ENCODE measurements at places on chromosomes 6 and 20.
A peak's percentile ranks its signal among the peaks of the same experiment; 100 is the strongest.

GRCh38 chr6:154229786-154230185 is 126.8 kb downstream of the IPCEF1 start:
- DNase-seq, result no peak

DNA sequence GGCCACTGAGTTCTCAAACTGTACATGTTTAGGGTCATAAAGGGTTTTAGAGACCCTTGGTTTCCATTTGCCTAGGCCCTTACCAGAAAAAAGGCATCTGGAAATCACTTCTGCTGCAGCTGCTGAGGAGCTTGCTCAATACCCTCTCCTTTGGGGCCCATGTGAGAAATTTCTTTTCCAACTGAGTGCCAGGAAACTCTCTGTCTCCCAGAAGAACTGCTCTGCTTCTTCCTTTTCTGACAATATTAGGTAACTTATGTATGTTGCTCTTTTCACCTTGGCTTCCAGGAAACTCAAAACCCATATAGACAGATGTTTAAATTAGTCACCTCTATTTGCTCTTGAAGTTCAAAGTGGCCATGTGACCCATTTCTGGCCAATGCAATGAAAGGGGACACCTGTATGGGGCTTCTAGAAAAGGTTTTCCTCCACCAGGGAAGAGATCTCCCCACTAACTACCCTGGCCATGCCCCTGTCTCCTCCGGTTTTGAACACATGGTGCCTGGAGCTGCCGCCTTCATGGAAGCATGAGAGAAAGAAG is 121.6 kb downstream of the PREX1 start:
- no peak for DNase-seq

DNA sequence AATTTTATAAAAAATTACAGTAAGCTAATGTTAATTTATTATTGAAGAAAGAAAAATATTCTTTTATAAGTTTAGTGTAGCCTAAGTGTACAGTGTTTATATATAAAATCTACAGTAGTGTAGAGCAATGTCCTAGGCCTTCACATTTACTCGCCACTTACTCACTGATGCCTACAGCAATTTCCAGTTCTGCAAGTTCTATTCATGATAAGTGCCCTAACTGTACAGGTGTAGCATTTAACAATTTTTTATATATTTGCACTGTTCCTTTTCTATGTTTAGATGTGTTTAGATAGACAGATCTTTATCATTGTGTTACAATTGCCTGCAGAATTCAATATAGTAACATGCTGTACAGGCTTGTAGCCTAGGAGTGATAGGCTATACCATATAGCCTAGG is 80.1 kb upstream of the HDAC2 start:
- DNase-seq, result no peak

DNA sequence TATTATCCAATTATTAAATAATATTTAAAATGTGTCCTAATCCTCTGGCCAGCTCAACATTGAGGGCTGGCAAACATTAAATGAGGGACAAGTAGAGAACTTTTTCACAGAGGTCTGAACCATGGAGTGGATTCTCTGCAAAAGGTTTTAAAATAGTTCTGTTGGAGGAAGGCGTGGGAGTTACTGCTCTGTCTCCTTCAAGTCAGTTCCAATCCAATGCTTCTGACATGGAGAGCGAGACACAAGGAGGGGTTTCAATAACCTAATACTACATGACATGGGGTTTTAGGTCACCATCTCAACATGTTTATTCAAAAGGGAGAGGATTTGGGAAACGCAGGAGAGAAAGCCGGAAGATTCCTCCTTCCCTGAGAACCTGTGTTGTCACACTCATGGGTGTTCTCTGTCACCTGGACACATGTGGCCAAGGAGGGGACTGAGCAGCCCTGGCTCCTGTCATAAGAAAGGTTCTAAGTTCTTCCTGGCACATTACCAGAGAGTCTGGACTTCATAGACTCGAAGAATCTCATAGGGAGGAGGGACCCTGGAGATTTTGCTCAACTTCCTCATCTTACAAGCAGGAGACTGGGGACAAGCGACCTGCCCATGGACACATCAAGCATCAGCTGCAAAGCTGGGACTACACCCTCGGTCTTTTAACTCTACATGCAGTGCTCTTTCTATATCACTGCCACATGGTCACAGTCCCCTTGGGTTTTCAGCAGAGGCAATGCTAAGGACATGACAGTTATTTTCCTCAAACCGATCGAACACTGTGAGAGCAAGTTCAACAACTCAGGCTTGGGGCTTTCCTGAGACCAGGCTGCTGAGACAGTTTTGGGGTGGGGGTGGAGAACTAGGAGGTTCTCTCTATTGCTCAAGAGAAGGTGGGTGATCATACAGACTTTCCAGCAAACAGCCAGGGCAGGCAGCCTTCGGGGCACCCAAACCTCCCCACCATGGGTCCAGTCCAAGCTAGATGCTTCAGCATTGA is 38.6 kb downstream of the PRDM1 start:
- no peak for DNase-seq

DNA sequence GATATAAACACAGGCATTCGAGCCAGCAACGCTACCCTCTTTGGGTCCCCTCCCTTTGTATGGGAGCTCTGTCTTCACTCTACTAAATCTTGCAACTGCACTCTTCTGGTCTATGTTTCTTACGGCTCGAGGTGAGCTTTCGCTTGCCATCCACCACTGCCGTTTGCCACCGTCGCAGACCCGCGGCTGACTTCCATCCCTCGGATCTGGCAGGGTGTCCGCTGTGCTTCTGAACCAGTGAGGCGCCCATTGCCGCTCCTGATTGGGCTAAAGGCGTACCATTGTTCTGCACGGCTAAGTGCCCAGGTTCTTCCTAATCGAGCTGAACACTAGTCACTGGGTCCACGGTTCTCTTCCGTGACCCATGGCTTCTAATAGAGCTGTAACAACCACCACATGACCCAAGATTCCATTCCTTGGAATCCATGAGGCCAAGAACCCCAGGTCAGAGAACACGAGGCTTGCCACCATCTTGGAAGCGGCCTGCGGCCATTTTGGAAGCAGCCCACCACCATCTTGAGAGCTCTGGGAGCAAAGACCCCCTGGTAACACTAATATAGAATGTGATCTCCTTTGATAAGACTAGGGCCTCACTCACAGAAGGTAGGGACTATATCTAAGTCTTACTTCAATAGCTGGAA is 973 bp downstream of the UBD start:
- no peak for DNase-seq

DNA sequence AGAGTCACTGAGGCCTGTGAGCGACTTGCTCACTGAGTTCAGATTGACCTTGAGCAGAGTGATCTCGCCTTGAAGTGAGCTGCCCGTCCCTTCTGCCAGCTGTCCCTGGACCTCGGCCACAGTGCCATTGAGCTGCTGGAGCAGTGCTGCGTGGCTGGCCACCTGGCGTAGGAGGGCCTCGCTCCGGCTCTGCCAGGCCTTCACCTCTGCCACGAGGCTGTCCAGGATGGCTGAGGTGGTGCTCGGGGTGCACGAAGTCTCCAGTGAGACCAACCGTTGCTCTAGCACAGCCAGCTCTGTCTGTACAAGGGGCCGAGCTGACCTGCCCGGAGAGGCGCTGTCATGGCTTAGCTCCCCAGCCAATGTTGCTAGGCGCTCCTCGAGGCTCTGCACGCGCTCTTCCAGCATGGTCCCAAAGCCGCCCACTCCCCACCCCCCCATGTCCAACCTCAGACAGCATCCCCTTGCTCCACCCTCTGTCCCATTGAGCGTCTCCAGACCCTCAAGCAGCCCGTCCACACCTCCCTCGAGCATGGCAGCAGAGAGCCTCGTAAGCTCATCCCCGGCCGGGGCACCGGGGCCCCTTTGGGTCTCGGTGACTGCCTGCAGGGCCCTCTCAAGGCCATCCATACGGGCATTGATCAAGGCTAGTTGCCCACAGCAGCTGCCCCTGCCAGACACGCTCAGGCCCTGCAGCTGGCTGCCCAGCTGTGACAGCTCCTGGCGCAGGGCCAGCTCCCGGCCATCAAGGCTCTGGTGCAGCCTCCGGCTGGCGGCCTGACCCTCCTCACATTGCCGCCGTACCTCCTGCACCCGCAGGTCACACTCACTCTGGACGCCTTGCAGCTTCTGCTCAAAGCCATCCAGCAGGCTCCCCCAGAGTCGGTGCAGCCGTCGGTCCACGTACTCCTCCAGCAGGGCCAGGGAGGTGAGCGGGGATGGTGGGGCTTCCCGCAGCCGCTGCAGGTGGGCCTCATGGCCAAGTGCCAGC is 4.6 kb downstream of the EMILIN3 start:
- no peak for DNase-seq

DNA sequence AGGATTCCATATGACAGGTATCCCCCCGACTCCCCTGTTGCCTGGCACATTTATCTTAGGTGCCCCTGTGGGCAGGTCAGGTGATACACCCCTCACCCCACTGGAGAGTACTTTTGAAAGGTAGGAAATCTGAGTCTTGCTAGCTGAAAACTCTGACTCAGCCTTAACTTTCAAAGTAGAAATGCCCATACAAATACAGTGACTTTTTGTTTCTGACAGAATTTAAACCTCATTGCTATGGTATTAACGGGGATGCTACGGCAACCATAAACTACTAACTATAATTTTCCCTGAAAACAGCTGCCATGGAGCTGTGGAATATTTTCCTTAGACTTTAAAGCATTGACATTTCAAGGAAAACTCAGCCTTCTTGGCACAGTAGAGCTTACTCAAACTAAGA is 536.0 kb downstream of the RFPL4B start:
- DNase-seq, result no peak

- DNase-seq, result no peak
Measured at GRCh38 chr6:111971181-111971841, 82.6 kb upstream of the CCN6 start.

GRCh38 chr6:159446340-159446739 is 246.7 kb downstream of the SOD2 start:
- DNase-seq, result no peak

DNA sequence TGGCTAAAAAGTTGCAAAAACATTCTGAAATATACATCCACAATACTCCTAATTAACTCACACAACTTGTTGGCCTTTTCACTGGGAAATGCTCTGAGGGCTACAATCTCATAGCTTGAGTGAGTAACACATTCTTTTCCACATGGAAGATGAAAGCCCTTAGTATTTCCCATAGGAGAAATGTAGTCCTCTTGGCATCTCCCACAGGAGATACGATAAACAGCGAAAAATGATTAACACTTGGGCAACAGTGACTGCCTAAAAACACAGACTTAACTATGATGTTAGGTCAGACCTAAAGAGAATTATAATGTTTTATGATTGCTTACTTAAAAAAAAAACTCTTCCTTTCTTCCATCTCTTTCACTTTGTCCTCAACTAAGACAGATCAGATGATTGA is 9.0 kb downstream of the MYLK4 start:
- no peak for DNase-seq

DNA sequence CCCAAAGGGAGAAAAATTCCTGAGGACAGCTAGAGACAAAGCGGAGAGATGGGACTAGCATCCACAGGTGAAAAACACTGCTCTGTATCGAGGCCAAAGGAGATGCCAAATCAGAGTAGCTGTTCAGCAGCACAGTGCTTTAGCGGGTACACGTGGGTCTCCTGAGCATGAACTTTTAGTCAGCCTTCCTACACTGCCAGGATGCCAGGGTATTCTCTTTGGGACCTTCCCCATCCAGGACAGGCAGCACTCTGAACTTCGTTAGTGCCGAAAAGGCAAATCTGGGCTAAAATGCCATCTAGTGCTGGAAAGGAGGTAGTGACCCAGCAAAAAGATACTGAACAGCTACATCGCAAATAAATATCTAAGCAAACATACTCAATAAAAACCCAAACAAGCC is 64.9 kb downstream of the C6orf58 start:
- peak; percentile 4 for DNase-seq

- DNase-seq, result peak; percentile 53
Measured at GRCh38 chr6:75283907-75284631, 523 bp downstream of the TMEM30A start.

GRCh38 chr20:34915749-34916455 is 39.5 kb downstream of the ACSS2 start:
- DNase-seq, result no peak

GRCh38 chr6:39806278-39806677 is 14.1 kb downstream of the DAAM2 start:
- DNase-seq, result no peak

GRCh38 chr6:92682516-92683398 is 736.6 kb downstream of the EPHA7 start:
- DNase-seq, result no peak

DNA sequence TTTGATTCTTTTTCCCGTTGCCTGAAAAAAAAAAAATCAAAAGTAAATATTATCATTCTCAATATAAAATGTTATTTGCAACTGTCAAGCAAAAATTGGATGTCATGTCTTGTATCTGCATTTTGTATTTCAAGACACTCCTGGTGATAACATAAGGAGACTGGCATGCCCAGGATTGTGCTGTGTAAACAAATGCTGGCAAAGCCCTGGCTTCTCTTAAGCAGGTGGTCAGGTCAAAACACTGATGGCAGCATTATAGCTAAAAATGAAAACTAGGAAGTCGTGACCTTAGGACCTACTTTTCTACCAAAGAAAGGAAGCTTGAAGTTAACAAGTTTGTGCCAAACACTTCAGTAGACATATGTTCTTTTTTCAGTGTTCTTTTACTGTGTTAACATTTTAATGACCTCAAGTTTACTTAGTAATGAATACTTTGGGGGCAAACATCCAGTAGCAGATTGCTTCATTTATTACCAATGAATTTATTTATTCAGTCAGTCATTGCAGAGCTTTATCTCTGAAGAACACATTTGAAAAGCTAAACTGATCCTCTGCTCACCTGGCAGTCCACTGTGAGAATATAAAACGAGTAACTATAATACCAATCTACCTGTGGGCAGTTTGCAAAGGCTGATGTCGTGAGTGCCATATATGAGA is 243.1 kb upstream of the FLRT3 start:
- DNase-seq, result no peak

GRCh38 chr6:17289630-17290061 is 8.5 kb downstream of the RBM24 start:
- DNase-seq, result no peak

DNA sequence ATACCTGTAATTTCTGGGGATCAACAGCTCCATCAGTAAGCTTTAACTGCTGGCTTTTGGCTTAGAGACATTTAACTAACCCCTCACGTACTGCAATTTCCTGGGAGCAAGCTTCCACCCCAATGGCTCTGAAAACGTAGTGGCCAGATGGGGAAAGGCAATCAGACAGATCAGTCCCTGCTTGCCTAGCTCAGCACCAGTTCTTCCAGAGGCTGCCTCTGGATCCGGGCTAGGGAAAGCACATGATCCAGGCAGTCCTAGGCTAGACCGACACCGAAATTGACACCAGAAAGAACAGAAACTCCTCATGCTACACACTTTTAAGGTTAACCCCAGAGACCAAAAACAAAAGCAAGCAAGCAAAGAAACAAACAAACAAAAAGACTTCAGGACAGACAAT is 13.3 kb downstream of the PREP start:
- DNase-seq, result no peak
